ENCODE measurements at places on chromosomes 4 and X.

GRCh38 chr4:124526331-124526730 is 186.2 kb downstream of the ANKRD50 start:
- DNase-seq = no peak

GRCh38 chrX:675279-675954 is 44.8 kb downstream of the SHOX start:
- no peak for DNase-seq

GRCh38 chrX:13937370-13938050 is 92.2 kb downstream of the GEMIN8 start:
- no peak for DNase-seq

DNA sequence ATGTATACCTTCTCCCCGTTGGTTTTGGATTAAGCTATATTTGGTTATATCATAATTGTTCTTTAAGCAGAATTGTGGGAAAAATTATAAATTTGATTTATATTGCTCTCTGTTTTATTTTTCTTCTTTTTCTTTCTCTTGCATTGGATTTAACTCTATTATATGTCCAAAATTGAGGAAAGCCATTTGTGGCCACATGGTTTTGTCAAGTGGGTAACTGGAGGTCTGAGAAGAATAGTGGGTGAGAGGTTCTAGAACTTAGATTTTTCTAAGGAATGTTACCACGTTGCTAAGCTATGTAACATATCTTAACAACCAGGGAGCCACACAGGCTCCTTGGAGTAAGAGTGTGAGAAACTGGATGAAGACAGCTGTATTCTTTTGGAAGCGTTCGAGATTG is at the start of gene C4orf17:
Gene C4orf17, plus strand, starts transcription at position 301 of the 400 bp plus-strand sequence. CDS start 2,061 bp downstream, outside the sequence.
- DNase-seq = no peak

DNA sequence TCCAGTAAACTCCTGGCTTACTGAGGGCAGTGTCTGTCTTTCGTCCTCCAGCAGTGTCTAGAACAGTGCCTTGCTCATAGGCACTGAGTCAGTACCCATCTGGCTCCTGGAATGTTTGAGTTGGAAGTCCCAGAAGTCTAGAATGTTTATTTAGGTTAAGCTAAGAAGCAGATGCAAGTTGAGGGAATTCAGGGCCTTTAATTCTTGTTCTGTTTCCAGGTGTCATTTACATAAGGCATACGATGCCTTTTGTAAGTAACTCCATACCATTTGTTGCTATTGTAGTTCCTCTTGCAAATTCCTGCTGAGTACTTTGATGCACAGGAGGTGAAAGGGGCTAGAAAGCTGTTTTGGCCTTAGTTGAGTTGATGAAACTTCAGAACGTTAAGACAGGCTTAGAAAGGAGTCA is 22.2 kb downstream of the ARHGAP10 start:
- DNase-seq = no peak

DNA sequence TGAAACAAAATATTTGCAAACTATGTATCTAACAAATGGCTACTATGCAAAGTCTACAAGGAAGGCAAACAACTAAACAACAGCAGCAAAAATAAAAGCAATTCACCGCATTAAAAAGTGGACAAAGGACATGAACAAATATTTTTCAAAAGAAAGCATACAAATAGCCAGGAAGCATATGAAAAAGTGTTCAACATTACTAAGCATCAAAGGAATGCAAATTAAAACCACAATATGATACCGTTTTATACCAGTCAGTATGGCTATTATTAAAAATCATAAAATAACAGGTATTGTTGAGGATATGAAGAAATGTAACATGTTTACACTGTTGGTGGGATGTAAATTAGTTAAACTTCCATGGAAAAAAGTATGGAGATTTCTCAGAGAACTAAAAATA is 1106.7 kb downstream of the PDHA2 start:
- DNase-seq = no peak

DNA sequence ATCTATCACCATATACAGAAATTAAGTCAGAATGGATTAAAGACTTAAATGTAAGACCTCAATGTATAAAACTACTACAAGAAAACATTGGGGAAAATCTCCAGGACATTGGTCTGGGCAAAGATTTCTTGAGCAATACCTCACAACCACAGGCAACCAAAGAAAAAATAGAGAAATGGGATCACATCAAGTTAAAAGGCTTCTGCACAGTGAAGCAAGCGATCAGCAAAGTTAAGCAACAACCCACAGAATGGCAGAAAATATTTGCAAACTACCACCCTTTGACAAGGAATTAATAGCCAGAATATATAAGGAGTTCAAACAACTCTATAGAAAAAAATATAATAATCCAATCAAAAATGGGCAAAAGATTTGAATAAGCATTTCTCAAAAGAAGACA is 236.9 kb upstream of the EMCN start:
- DNase-seq = no peak

DNA sequence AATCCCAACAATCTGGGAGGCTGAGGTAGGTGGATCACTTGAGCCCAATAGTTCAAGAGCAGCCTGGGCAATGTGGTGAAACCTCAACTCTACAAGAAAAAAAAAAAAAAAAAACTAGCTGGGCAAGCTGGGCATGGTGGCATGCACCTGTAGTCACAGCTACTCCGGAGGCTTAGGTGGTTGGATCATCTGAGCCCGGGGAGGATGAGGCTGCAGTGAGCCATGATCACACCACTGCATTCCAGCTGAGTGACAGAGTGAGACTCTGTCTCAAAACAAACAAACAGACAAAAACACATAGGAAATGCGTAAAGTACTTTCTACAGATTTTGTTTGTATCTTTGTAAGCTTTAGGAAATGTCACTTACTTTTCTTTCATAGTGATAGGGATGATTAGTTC is 307.2 kb upstream of the NR3C2 start:
- DNase-seq = no peak

GRCh38 chr4:186792728-186793366 is 69.2 kb upstream of the FAT1 start:
- DNase-seq = no peak

- no peak for DNase-seq
These were observed 217.9 kb downstream of the ARAP2 start for GRCh38 chr4:36026348-36026880.

Measured in activated T-helper 1 cell treated with Interleukin-2 at 50 U/mL for 16 hours (primary cell).